ENCODE measurements at places on chromosomes 5 and 9. TPM values are rescaled to one million over a fixed set of nuclear protein-coding genes. Genes with fewer than 3 reads are reported as not detected.

The GFI1B gene
- polyA plus RNA-seq, result 0.67 TPM

The MRPL22 gene
- polyA plus RNA-seq, result 52.8 TPM

The SPATA31A3 gene
- polyA plus RNA-seq, result not detected

The SMIM32 gene
- 12.5 TPM for polyA plus RNA-seq

DNA sequence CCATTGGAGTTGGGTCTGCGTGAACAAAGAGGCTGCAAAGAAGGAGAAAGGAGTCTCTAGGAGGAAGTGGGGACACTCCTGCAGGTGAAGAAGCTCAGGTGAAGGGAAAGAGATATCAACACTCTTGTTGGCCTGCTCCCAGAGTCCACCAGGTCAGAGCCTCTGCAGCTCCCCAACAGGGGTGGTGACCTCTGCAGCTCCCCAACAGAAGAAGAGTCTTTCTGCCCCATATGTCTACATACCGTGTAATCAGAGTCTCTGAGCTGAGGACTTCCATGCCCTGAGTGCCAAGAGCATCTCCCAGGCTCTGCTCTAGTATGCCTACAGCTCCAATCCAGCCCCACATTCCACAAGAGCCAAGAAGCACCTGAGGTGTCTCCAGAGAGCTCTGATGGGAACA lies 67.4 kb upstream of the TRPC7 start:
- DNase-seq, result no peak

- DNase-seq, result no peak
Observed at GRCh38 chr5:55599148-55600050, 64.6 kb upstream of the PLPP1 start.

- no peak for DNase-seq
Observed at GRCh38 chr5:55231919-55232270, 1.5 kb downstream of the CCNO start.

DNA sequence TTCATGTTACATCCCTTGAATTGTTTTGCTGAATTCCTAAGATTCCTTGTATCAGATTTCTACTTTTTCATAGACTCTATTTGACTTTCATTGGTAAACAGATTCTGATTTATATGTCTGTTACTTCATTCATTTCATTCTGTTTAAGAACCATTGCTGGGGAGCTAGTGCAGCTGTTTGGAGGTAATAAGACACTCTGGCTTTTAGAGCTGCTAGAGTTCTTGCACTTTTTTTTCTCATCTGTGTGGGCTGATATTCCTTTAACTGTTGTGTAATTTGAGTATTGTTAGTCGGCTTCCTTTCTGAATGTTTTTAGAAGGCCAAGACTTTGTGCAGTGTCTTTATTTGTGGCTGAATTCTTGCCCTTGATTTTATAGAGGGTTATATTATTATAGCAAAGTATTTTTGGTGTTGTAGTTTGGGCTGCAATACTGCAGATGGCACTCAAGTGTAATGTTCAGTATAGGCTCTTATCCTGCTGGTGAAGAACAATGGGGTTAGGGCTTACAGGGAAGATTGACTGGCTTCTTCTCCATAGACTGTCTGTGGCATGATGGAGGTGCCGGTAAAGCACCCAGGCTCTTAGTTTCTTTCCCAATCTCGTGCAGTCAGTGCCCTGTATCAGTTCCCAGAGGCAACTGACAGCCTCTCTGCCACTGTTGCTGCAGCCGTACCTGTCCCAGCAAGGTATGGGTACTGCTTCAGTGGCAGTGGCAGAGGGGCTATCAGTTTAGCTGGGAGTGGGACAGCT lies 162.2 kb downstream of the OXCT1 start:
- DNase-seq, result no peak

DNA sequence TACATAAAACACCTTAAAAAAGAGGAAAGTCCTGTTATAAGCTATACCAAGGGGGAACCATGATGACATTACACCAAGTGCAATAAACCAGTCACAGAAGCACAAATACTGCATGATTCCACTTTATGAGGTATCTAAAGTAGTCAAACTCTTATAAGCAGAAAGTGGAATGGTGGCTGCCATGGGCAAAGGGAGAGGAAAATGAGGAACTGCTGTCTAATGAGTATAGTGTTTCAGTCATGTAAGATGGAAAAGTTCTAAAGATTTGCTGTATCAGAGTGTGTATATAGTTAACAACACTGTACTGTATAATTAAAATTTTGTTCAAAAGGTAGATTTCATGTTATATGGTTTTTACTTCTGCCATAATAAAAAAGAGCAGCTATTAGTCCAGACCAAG lies 34.6 kb upstream of the NR5A1 start:
- DNase-seq, result no peak

DNA sequence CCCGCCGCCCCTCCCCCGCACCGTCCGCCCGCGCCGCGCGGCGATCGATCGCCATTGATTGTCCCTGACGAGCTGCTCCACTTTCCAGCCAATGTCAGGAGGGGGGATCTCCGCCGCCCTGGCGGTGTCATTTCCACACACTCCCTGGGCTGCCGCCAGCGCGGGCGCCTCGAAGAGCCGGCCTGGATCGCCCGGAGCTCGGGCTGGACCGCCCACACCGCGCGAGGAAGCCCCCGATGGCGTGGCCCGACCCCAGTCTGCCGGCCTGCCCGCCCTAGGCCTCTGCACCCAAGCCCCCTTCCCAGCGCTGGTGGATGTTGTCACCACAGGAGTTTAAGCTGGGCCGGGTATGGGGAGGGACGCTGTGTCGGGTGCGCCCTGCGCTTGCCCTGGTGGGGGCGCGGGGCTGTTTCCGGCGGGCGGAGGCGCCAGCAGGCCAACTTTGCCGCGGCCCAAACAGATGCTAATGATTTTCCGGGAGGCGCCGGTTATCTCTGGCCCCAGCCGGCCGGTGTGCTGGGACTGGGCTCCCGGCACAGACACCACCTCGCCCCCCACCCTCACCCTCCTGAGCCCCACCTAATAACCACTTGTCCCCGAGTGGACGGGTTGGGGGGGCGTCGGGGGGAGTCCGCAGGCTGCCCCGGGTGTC lies 10.6 kb upstream of the CXXC5 start:
- no peak for DNase-seq

DNA sequence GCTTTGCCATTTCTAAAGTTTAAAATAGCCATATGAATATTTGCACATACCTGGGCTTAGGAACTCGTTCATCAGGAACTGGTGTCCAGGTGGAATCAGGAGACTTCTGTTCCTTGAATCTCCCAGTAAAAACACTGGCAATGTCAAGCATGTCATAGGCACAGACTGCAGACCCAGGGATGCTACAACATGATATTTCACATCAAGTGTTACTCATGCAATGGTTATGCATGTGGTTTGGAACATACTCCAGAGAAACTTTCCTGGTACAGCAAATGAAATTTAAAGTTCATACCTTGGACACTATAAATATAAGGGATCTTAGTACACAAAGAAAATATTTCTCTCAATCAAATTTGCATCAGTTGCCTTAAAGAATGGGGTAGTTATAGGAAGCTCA lies 92.2 kb downstream of the SEMA6A start:
- DNase-seq, result no peak

Data from right renal pelvis (tissue), 4 donors.